GM10248 (cell line): ENCODE measurements at places on chromosomes 13 and 19.
A peak's percentile ranks its signal among the peaks of the same experiment; 100 is the strongest.

DNA sequence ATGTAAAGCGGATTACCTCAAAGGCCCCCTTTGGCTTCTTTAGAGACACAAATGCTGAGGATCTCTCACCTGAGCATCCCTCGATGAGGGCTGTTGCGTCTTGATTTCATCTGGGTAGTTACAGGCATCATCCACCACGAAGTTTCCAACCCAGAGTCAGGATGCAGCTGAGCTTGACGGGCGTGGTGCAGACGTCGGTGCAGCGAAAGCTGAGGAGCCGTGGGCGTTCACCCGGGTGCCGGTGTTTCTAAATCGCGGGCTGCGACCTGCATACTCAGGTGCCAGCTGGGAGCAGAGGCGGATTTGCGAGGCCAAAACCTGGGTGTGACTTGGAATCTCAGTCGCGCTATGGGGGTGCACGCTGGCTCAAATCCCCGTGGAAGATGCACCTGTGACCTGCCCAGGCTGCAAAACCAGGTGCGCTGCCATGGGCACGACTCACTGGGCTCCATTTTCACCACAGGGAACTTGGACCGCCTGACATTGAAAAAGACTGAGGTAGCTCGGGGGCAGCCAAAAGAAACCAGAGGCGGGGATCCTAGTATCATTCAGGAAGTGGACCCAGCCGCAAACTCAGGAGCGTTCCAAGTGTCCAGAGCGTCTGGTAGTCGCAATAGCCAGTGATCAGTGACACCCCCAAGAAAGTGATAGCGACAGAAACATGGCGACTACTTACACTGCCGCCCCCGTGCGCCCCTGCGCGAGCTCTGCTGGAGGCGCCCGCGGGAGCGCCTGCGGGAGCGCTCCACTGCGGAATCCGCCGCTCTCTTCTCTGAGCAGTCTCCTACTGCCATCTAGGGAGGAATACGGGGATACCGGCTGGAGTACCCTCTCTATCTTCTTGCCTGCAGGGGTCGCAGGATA lies 36.4 kb upstream of the IGFL4 start:
- DNase-seq = peak; percentile 58

GRCh38 chr19:15169541-15170285 lies 31.1 kb downstream of the NOTCH3 start:
- no peak for DNase-seq

GRCh38 chr13:25085125-25085742 lies 10.7 kb upstream of the PABPC3 start:
- peak; percentile 56 for DNase-seq

GRCh38 chr19:14113762-14114414 lies 3.7 kb downstream of the PRKACA start:
- DNase-seq = no peak

DNA sequence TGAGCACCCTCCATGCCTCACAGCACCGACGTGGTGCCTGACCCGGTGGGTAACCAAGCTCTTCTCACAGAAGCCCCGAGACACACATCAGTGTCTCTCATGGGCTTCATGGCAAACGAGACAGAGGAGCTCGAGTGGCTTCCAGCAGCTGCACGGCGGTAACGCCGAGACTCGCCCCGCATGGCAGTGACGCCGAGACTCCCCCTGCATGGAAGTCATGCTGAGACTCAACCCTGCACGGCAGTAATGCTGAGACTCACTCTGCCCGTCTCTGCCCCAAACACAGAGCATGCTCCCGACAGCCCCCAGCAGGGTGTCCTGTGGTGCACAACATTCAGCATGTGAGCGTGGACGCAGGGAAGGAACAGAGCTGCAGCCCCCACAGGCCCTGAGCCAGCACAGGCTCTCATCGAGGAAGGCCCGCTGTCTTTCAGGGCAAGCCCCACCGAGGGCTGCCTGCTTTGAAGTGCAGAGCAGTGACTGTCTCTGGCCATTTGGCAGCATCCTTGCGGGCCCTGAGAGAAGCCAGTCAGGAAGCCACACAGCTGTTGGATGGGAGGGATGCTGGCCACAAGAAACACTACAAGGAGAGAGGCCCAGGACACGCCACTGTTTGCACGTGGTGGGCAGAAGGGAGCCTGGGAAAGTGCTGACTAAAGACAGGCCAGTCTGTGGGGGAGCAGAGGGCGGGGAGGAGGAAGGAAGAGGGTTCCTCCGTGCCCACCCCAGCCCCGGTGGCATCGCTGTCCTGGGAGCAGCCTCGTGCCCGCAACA lies 9.5 kb downstream of the GAS6 start:
- no peak for DNase-seq

- no peak for DNase-seq
Observed at GRCh38 chr13:32191452-32191998, 123.6 kb downstream of the ZAR1L start.

GRCh38 chr13:28707629-28708427 lies 10.9 kb downstream of the SLC46A3 start:
- peak; percentile 53 for DNase-seq

DNA sequence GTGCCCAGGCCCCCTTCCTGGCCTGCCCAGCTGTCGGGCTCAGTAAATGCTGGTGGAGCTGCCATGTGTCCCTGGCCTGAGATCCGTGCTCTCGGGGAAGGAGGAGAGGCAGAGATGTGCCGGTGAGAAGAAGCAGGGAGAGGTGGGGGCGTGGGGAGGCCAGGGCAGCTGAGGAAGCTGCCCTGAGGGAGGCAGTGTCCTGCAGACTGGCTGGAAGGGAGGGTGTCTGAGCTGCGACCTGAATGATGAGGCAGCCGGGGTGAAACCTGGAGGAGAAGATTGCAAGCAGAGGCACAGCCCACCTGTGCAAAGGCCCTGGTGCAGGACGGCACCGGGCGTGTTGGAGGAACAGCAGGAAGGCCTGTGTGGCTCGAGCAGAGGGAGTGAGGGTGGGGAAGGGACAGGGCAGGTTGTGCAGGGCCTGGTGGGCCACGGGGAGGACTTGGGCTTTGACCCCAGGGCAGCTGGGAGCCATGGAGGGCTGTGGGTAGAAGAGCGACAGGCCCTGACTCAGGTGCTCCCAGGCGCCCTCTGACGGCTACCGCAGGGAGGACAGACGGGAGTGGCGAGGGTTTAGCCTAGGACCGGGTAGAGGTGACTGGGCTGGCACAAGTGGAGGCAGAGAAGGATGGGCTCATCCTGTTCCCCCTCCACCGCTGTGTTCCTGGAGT lies 14.0 kb upstream of the CELF5 start:
- peak; percentile 86 for DNase-seq

- no peak for DNase-seq
Observed at GRCh38 chr19:19657397-19657783, 6.1 kb downstream of the ATP13A1 start.

- no peak for DNase-seq
Observed at GRCh38 chr19:37313335-37313627, 57.6 kb upstream of the ZNF527 start.

DNA sequence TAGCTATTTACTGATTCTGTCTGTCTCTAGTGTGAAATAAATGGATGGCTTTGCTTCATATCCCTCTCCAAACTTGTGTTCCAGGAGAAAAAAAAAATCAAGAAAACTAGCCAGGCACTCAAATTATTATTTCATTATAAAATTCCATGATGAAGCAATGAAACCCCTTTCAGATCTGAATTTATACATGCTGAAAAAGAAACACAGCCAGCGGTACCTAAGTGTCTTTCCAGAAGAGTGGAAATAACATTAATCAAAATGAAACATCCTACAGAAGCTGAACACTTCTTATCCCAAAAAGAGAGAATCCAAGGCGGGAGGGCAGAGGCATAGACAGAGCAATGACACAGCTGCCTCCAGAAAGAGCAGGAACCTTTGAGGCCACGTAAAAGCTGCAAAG lies 15.9 kb downstream of the ENOX1 start:
- no peak for DNase-seq

DNA sequence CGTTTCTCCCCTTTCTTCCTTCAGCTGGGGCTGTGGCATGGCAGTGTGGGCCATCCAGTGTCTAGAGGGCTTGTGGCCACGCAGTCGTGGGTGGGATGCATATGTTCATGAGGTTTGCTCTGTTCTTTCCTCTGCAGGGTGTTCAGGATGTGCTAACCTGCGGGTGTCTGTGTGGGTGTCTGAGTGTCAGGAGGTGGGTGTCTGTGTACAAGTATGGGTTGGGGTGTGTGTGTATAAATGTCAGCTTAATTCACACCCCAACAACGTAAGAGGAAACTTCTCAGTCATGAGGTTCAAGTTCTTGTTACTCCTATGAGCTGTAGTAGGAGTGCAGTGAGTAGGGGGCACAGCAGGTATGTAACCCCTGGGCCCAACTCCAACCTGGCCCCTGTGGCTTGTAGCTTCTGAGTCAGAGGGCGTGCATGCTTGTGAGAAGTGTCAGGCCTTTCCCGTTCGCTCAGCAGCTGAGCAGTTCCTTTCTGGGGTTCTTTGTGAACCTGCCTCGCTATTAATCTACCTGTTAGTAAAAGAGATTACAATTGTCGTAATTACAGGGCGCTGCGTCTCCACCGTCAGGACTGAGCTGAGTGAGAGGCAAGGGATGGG lies 49.1 kb downstream of the NFIX start:
- no peak for DNase-seq

DNA sequence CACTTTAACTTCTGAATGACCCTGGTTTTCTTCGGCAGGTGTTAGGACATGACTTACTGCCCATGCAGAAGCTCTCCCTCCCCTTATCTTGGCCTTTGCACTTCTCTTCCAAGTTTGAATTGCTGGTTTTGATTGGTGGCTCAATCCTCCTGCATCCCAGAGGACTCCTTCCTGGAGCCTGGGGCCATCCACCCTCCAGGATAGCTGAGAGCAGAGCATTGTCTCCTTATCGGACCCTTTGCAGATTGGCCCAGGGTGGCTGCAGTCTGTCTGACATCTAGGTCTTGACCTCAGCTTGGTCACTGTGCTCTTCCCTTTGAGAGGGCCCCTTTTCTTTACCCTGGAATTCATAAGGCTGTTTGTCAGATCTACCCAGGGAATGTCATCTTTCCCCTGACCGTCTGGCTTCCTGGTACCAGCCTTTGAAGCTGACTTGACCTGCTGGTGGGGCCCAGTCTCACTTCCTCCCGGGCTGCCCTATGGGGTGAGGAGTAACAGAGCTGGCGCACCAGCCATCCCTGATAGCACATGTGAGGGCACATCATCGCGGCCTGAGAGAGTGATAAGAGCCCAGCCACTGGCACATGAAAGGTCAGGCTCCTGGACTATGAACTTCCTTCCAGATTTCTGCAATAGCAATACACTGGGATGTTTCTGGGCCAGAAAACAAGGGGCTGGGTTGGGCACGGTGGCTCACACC lies 172.9 kb upstream of the UBL3 start:
- no peak for DNase-seq

- DNase-seq = no peak
Observed at GRCh38 chr19:38528931-38529330, 88.8 kb downstream of the MAP4K1 start.

GRCh38 chr13:110714797-110715394 lies 1.4 kb downstream of the ING1 start:
- DNase-seq = no peak

GRCh38 chr19:16233081-16233776 lies 35.5 kb downstream of the AP1M1 start:
- DNase-seq = peak; percentile 10

- DNase-seq = no peak
Observed at GRCh38 chr19:55694241-55694655, 19.2 kb downstream of the EPN1 start.

DNA sequence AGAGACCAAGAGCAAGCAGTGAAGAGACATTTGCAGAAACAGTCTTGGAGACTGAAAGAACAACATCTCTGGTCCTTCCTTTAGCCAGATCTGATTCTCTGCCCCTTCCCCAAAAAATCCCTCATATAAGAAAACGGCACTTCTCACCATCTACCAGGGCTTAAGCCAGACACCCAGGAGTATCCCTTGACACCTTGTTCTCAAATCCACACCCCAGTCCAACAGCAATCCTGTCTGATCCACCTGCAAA lies 1.7 kb upstream of the PLEKHG2 start:
- no peak for DNase-seq

DNA sequence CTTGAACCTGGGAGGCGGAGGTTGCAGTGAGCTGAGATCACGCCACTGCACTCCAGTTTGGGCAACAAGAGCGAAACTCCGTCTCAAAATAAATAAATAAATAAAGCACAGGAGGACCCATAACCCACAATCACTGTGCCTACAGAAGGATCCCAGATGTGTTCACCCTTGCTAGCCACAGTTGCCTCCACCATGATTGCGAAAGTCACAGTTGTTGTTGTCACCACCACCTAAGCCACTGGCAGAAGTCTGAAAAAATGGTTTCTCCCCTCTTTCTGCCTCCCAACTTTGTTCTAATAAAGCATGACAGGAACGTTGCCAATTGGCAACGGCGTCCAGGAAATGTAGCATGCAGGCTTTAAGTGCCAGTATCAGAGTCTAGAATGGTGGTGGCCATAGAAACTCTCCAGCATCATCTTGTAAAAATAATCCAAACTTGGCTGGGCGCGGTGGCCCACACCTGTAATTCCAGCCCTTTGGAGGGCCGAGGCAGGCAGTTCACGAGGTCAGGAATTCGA lies 2.2 kb upstream of the EPS15L1 start:
- no peak for DNase-seq

DNA sequence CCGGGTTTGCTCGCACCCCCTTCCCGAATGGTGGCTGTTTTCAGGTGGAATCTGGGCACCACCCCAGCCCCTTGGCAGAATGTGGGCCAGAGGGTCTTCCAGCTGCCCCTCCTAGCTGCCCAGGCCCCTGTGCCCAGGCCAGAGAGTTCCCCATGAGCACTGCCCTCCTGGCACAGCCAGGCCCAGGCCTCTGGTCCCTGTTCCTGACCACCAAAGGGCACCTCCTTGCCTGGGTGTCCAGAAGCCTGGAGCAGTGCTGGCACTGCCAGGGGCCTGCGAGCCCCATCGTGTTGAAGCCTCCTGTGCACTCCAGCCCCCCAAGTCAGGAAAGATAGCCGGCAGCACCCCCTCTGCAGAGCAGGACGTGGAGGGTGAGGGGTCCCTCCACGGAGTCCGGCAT lies 23.4 kb downstream of the PIAS4 start:
- DNase-seq = no peak

- DNase-seq = no peak
Observed at GRCh38 chr13:77033717-77034302, 6.9 kb upstream of the FBXL3 start.

GRCh38 chr13:85373322-85373721 lies 425.9 kb downstream of the SLITRK6 start:
- no peak for DNase-seq

DNA sequence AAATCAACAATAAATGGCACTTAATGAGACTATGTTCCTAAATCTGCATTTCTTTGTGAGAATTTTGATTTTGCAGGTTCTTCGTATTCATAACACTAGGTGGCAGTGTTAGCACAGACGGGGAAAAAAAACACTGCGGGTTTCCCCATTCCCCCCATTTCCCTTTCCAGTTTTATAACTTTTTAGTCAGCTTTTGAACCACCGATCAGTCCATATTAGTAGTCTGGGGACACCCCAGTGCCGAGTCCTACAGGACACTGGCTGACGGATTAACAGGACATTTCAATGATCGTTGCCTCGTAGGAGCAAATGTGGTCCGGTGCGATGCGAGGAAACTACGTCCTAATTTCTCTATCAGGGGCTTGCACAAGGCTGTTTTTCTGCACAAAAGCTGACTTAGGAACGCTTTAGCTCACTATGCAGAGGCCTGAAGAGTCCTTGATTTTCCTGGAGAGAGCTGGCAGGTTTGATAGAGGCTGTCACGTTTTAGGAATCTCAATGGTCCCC lies 234.3 kb downstream of the LMO7 start:
- peak; percentile 37 for DNase-seq

GRCh38 chr19:16814526-16815100 lies 14.6 kb upstream of the SIN3B start:
- no peak for DNase-seq

GRCh38 chr13:30892966-30893365 lies 13.1 kb upstream of the MEDAG start:
- DNase-seq = no peak
